ENCODE measurements at places on chromosomes 3 and 15.

DNA sequence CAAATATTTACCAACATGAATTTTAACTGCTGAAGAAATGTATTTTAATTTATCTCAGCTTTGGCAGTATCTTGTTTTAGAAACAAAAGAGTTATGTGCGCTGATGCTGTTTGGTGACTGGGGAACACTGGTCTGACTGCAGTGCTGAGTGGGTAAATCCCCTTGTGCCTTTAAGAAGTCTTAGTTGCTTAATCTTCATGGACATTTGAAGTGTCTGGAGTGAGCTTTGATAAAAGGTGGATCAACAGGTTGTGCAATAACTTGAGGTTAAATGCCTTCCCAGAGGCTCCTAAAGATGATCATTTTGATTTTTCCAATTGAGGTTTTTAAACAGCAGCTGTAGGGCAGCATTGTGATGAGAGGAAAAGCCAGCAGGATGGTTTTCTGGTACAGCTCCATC lies 68.7 kb downstream of the TP63 start:
- no peak for DNase-seq

- DNase-seq, result no peak
These were observed 4.1 kb downstream of the YEATS2 start for GRCh38 chr3:183701744-183702143.

- DNase-seq, result no peak
These were observed 20.4 kb downstream of the TMEM43 start for GRCh38 chr3:14145236-14145635.

DNA sequence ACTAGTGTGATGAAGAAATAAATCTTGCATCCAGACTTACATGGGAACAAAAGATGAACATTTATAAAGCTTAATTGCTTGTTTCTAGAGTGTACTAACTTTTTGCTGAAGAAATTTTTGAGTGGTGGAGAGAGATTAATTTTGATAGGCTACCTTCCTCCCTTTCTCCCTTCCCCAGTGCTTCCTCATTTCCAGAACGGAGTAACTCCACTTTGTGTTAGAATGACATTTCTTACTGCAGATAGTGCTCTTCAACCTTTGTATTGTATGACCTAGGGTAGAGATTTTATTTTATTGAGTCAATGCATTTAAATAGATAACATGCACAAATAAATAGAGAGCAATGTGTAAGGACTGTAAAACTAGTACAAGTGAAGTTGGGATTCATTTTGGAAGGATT lies 1.9 kb downstream of the ATP1B3 start:
- no peak for DNase-seq

DNA sequence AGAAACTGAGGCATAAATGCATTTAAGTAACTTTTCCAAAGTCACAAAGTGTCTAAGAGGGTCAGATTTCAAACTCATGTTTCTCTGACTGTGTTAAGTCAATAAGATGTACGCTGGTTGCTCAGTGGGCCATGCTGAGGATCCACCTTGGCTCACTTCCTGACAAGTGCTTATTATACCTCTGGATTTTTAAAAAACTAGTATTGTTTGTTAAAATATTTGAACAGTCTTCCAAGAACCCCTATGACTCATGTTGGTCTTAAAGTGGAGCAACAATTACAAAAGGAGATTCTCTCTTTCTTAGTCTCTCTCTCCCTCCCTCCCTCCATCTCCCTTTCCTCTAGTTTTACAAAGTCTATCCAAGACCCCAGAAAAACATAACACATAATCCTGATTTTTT lies 1050.2 kb downstream of the AGBL1 start:
- no peak for DNase-seq

Measured in H54 (cell line).